Fibroblast of skin of abdomen (primary cell): ENCODE measurements at places on chromosomes 5 and 9.

DNA sequence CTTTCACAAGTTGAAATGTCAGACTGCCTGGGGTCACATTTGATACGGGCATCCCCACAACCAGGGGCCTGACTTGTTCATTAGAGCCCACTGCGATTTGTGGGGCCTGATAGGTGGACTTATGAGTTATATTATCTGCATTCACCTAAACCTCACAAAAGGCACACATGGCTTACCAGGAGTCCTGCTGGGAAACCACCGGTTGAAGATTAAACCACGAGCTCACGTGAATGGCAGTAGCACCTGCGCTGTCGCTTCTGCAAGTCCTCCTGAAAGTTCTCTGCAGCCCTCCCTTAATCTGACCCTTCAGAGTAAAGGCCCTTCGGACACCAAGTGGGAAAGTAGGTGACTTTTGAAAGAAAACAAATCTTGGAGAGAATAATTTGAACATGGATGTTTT is 68.9 kb downstream of the PPIC start:
- no peak for DNase-seq

DNA sequence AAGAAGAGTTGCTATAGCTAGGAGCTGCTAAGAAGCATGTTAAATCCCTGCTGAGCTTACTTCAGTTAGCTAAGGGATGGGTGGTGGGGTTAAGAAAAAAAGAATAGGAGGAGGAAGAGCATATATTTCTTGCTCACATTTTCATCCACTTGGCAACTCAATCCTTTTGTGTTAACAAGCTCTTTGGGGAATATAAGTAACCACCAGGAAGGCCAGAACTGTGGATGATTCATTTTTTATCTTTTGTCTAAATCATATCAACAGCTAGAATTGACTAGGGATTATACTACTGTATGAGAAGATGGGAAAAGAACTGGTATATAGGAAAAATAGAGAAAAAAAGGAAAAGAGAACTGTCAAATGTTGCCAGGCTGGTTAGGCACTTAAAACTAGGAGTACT is 555.3 kb upstream of the ARRDC3 start:
- peak; percentile 55 for DNase-seq

DNA sequence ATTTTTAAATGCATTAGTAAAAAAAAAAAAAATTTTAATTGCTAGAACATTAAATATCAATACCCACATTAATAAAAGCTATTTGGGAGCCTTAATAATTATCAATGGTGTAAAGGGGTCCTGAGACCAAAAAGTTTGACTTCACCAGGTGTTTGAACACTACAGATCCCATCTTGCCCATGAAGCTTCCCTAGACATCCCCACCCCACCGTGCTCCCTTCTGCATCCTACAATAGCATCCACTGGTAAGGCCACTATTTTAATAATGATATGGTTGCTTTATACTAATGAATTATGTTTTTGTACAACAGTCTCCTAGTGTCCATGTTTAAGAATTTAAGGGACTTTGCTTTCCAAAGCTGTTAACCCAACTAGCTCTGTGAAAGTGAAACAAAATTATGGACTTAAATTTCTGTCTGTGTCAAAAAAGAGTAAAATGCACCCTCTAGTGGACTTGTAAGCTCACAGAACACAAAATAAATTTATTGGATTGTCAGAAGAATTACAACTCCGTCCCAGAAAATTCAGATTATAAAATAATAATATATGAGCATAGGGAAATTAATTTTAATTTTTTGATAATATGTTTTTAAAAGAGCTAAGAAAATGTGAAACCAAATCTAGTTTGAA is 76.0 kb downstream of the ARL15 start:
- peak; percentile 57 for DNase-seq

DNA sequence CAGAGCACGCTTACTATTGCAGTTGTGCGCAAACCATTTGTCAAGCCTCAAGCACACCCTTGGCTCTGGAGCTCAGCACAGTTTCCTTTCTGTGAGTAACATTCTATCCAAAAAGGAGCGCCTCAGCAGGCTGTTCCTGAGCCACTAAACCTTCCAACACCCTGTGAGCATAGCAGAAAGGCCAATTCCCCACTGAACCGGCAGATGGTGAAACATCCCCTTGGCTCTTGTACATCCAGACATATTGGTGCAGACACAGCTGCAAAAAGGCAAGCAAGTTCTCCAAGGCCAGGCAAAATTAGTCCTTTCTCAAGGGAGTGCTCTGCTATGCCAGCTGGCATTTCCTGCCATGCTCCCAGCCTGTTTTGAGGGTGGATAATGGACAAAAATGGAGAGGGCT is 44.1 kb upstream of the CEMIP2 start:
- DNase-seq = peak; percentile 35

DNA sequence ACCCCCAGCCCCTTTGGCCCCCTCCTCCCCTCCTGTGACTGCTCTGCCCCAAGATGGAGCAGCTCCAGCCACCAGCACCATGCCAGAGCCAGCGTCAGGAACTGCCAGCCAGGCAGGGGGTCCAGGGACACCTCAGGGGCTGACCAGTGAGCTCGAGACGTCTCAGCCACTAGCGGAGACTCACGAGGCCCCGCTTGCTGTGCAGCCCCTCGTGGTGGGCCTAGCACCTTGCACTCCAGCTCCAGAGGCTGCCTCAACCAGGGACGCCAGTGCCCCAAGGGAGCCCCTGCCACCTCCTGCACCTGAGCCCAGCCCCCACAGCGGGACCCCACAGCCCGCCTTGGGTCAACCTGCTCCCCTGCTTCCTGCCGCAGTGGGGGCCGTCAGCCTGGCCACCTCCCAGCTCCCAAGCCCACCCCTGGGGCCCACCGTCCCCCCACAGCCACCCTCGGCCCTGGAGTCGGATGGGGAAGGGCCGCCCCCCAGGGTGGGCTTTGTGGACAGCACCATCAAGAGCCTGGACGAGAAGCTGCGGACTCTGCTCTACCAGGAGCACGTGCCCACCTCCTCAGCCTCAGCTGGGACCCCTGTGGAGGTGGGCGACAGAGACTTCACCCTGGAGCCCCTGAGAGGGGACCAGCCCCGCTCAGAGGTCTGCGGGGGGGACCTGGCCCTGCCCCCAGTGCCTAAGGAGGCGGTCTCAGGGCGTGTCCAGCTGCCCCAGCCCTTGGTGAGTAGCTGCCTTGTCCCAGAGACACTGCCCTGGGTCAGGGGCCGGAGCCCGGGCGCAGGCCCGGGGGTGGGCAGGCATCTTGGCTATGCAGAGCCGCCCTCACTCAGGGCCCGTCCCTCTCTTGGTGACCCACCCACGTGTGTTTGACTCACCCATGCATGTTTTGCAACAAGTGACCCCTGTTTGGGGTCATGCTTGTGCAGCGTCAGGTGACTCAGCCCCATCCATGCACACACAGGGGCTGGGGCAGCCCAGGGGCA is 105.2 kb downstream of the WNK2 start:
- DNase-seq = no peak
